ENCODE measurements at places on chromosomes 4 and X.

GRCh38 chr4:70670332-70671014 is 4.2 kb upstream of the JCHAIN start:
- DNase-seq: no peak

DNA sequence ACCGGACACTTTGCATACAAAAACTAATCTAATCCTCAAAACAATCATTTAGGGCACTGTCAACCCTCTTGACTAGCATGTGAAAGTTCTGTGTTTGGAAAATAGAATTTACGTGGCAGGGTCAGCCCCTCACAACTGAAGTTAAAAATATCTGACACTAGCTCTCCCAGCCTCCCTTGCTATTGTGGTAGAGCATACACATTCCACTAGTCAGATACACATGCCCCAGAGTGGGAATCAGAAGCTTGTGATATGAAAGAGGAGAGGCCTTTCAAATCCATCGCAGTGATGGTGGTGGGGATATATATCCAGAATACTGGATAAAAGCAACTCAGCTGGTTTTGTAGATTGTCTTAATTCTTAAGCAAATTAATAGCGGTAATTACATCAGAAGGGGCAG is 205.7 kb upstream of the IL15 start:
- DNase-seq: no peak

- DNase-seq: no peak
These were observed 14.9 kb upstream of the PDE5A start for GRCh38 chr4:119643306-119644042.

DNA sequence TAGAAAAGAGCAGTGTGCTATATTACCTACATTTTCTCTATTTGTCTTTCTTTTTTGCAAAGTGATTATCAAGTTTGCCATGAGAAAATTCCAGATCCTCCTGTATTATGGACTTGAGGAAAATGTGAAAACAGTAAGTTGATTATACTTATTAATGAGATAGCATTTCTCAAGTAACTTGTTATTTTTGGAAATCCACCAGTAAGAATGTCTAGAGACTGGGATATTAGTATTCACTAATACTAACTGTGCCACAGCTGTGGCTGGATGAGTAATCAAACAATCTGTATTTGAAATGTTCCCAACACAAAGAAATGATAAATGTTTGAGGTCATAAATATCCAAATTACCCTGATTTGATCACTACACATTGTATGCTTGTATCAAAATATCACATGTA is 147.0 kb upstream of the CTSO start:
- DNase-seq: no peak

DNA sequence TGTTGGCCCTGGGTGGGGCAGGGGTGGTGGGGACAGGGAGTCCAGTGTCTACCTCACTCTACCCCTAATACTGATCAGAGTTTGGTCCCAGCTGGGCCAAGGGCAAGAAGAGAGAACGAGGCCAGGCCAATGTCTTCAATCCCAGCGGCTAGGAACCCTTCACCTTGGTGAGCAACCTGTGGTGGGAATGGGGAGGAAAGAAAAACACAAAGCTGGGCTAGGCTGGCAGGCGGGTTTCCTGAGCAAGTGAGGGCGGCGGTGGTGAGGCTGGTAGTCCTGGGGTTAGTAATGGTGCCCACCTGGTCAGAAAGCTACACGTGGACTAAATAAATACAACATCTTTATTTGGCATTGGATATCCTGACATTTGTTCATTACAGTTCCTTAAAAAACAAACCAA is 5.6 kb downstream of the PQBP1 start:
- no peak for DNase-seq

DNA sequence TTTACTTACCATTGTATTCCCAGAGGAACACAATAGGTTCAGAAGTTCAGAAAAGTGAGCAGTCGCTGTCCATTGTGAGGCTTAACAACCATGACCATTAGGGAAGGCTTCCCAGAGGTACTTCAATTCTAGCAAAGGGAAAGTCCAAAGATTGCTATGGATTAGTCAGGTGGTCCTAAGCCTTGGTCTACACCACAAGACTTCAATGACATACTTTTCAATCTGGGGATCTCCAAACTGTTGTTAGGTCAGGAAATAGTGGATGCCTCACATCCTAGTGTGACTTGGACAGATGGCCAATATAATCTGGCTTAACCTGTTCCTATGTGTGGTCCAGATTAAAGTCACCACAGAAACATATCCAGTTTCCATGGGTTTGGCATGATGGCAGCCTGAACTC is 118.0 kb downstream of the SPCS3 start:
- no peak for DNase-seq

GRCh38 chr4:184284336-184284690 is 66.6 kb upstream of the ENPP6 start:
- no peak for DNase-seq

DNA sequence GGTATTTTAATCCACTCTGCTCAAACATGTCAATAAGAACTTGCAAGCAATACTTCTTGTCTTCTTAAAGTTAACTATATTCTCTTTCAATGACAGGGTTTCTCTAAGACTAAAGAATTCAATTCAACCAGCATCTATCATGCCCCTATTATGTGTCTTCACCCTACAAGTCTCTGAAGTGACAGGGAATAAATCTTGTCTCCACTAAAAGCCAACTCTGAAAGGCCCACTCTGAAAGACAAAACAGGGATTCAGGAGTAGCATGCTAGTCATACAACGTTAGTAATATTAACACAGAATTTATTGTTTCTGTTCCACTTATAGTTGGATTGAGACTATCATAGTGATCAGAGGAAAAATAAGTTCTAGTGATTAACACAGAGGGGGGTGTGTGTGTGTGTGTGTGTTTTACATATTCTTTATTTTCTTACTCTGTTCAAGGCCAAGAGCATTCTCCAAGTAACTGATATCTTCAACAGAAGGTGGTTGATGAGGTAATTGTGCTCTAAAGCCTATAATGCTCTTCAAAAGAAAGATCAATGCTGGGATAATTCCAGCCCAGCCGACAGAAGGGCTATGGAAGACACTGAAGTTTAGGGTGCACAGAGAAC is 122.4 kb upstream of the DCLK2 start:
- DNase-seq: no peak

DNA sequence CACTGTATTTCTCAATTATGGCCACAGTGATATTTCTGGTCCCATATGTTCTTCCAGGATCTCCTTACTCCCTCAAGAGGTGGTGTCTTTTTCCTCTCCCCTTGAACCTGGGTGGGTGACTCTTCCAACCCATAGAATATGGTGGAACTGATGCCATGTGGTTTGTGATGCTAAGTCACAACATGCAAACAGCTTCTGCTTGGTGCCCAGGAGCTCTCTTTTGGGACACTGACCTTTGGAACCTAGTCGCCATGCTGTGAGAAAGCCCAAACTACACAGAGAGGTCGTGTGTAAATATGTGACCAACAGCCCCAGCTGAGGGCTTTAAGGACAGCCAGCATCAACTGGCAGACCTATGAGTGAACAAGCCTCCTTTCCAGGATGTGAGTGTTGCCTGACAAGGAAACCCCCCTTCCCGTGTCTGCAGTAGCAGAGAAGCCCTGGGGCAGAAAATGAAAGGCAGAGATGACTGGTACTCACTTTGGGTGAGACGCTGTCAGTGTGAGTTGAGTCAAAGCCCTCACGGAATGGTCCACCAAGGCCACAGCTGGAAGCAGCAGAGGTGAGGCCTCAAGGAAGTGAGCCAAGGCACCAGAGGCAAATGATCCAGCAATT is 223.4 kb downstream of the BCOR start:
- peak; percentile 23 for DNase-seq

GRCh38 chrX:106932960-106933537 is 12.8 kb downstream of the CLDN2 start:
- DNase-seq: no peak

DNA sequence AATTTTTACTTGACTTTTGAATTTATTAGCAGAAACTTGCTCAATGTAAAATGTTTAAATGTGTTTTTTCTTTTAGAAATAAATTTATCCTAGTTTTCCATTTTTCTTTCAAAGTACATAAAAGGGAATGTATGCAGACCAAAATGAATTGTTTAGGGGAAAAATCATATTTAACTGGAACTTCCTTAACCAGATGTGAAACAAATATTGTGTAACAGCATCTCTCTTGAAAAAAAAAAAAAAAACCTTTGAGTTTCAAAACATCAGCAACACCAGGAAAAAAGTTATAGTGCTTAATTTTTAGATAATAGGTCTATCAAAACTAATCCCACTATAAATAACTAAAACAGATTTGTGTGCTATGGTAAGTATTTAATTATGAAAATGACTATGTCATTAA is 14.5 kb upstream of the CCNA2 start:
- no peak for DNase-seq

DNA sequence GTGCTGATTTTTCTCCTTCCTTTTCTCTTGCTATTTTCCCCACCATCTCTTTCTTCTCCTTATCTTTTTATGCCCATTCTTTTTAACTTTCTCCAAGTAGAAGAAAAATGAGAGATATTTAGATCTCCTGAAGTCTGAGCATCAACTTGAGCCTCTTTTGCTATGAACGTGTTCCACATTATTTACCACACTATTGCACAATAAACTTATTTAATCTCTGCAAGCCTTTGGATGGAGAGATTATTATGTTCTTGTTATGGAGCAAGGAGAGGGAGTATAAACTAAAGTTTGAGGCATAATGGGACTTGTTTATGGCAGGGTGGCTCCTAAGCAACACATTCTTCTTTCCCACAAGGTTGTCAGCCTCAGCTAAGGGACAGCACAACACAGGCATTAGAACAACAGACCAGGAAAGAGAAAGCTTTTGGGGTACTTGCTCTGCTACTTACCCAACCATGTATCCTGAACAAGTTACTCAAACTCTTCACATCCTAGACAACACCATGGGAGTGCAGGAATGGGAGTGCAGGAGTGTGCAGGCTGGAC is 365.5 kb upstream of the BOD1L1 start:
- DNase-seq: no peak

DNA sequence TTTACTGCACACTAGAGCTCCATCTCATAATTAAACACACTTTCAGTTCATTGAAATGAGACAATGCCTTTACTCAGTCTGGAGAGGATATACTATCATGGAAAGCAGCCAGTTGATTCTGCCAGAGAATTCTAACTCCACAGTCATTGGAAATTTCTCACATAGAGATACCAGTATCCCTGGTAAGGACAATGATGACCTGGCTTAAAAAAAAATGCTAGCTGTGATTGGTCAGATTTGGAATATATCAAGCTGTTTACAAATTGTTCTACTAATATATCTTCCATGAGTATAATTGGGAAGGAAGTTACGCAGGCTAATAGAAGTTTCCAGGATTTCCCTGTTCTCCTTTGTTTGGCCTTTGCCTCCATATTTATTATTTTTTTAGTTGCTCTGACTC is 34.5 kb upstream of the TLL1 start:
- no peak for DNase-seq

- no peak for DNase-seq
These were observed 82.1 kb downstream of the NAT8L start for GRCh38 chr4:2141022-2141761.

DNA sequence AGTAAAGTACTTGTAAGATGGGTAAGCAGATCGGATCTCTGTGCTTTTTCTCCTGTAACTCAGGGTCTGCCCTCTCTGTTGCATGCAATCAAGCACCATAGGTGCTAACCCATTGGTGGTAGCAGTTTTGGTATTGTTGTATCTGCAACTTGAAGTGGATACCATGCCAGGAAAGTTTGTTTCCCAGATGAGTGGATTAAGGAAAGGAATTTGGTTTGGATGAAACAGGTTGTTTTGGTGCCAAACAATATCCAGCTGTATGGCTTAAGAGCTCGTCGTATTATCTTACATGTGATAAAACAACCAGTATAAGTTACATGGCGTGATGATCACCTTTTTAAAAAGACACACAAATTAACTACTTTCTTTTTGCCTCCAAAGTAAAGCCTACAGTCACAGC is 280.9 kb upstream of the TENM3 start:
- DNase-seq: no peak

DNA sequence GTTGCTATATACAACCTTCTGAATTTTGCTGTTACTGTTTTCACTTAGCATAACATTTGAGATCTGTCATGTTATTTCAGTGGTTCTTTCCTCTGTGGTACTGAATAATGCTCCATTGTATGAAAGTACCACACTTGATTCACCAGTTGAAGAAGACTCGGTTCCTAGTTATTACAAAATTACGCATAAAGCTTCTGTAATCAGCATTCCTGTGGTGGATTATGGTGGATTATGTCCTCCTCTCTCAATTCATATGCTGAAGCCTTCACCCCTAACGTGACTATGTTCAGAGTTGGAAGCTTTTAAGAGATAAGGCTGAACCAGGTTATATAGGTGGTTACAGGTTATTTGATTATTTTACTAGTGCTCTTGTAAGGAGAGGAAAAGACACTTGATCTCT is 2143.5 kb upstream of the AGA start:
- DNase-seq: no peak

GRCh38 chr4:140281828-140282552 is 91.5 kb upstream of the SCOC start:
- no peak for DNase-seq

- DNase-seq: no peak
These were observed 119.7 kb downstream of the NFKB1 start for GRCh38 chr4:102620697-102621497.

DNA sequence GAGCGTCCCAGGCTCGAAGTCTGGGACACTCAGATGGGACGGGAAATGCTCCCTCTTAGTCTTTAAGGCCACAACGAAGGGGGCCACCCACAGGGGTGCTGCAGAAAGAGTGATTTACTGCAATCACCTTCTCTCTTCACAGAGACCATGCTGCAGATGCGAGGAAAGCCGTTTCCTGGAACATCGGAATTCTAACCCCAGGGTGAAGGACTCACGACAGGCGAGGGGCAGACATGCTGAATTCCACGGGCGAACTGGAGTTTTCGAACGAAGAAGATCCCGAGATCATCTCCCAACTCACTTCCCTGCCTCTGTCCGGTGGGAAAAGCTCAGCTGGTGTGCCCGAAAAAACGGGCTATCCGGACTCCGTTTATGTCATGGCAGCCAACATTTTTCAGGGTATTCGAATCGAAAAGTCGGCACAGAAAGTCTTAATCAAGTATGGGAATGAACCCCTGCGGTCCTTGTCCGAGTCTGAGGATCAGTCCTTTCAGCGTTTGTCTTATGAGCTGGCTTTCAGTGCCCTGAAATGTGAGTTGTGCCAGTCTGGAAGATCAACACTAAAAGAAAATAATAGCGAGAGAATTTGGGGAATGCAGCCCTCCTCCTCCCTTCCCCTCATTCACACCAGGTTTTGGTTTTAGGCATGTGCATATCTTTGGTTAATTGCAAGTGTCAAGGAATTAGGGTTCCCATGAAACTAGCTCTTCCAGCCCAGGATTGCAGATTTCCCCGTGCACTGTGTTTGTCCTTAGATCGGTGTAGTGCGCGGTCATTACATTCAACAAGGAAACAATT is 905 bp downstream of the NSUN7 start:
- DNase-seq: no peak

- DNase-seq: no peak
These were observed 34.8 kb downstream of the EGF start for GRCh38 chr4:109947457-109947856.

GRCh38 chr4:152499344-152499743 is 36.5 kb downstream of the FBXW7 start:
- no peak for DNase-seq

DNA sequence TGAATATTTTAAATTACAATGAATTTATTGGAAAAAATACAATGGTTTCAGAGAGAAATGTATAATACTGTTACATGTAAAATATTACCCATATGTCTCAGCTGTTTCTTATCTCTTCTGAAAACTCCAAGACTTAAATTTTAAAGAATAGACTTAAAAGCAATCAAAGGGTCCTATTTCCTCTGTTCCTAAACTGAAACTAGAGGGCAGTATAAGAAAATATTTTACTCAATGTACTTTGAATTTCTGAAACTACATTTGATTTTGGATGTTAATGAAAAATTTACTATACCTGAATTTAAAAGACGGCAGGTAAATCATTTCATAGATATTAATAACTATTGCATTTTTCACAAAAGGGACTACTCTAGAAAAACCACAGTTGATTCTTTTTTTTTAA is 200.2 kb downstream of the LRBA start:
- no peak for DNase-seq
